ENCODE measurements at places on chromosomes 12 and 14.

- DNase-seq, result no peak
These were observed 76.4 kb downstream of the PAPOLA start for GRCh38 chr14:96578619-96579018.

DNA sequence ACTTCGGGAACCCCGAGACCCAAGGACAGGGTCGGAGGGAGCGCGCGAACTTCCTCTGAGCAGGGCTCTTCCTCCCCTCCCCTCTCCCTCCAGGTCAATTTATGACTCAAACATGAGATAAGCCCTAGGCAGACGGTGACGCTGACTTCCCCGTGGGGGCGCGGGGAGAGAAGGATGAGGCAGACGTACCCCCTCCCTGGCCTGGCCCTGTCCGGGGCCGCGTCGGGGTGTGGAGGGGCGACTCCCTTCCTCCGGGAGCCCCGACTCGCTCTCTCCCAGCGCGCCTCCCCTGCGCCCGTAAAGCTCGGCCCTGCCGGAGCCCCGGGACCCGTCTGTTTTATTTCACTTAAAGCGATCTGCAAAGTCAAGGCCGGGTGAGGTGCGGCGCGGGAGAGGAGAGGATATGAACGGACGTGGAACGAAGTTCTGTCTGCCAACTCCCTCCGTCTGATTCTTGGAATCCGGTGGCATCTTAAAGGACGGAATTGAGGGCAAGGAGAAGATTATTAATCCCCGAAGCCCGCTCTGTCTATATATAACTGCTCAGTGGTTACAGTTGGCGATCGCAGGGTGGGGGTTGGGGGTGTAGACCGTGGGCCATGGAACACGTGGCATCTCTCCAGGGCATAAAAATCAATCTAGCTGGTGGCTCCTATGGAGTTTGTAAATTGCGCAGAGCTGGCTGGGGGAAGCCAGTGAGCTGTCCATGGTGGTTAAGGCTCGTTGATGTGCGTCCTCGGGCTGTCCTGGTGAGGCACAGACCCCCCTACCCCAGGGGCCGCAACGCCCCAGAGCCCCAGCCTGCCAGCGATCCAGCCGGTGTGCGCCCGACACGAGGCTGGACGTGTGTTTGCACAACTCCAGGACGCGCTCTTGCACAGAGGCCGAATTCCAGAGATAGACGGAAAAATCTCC is 2.9 kb upstream of the PTHLH start:
- DNase-seq, result peak; percentile 9

- no peak for DNase-seq
These were observed 622.4 kb upstream of the TBX3 start for GRCh38 chr12:115306380-115306779.

GRCh38 chr12:107405436-107405835 is 280.2 kb upstream of the PWP1 start:
- DNase-seq, result no peak

DNA sequence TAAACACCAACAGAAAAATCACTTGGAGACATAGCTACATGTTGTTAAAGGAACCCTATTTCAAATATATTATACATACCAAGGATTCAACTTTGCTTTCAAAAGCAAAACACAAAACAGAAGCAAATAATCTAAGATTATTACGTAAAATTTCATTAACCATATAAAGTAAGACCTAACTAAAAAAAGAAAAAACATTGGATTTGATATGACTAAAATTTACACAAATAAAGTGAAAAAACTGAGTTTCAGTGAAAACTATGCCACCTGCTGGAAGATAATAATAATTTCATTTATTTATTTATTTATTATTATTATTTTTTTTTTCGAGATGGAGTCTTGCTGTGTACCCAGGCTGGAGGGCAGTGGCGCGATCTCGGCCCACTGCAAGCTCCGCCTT is 45.2 kb downstream of the WDHD1 start:
- DNase-seq, result no peak

GRCh38 chr12:53289891-53290290 is 5.5 kb upstream of the PFDN5 start:
- DNase-seq, result no peak

- no peak for DNase-seq
These were observed 108.2 kb downstream of the STXBP6 start for GRCh38 chr14:24941719-24942118.

- no peak for DNase-seq
These were observed 389.3 kb upstream of the USP15 start for GRCh38 chr12:61870658-61871484.

DNA sequence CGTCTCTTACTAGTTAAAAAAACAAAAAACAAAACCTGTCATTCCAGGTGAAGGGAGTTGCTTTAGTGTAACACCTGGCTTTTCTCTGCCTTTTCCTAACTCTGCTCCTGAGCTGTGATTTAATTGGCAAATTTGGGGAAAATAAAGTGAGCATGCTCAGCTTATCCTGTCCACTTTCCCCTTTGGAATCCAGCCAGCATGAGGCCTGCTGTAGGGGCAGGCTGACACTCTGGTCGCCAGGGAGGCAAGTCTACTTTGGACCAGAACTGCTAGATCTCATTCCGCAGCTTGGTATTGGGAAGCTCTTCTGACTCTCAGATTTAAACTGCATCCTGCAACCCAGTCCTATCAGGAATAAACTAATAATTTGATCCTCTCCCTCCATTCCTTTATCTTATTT is 30.1 kb downstream of the CDKN1B start:
- no peak for DNase-seq

DNA sequence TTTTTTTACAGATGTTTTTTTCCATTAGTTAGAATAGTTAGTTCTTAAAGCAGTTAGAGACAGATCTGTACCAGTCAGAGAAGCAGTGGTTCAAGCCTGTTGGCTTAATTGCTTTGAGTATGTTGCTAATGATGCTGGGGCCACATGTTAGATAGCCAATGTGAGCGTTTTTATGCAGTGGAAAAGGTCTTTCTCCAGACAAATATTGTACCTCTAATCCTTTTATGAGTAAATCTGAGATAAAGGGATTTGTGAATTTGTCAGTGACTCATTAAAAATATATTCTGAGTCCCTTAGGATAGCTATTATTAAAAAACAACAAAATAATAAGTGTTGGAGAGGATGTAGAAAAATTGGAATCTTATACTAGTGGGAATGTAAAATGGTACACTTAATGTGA is 154.2 kb downstream of the MSRB3 start:
- no peak for DNase-seq

DNA sequence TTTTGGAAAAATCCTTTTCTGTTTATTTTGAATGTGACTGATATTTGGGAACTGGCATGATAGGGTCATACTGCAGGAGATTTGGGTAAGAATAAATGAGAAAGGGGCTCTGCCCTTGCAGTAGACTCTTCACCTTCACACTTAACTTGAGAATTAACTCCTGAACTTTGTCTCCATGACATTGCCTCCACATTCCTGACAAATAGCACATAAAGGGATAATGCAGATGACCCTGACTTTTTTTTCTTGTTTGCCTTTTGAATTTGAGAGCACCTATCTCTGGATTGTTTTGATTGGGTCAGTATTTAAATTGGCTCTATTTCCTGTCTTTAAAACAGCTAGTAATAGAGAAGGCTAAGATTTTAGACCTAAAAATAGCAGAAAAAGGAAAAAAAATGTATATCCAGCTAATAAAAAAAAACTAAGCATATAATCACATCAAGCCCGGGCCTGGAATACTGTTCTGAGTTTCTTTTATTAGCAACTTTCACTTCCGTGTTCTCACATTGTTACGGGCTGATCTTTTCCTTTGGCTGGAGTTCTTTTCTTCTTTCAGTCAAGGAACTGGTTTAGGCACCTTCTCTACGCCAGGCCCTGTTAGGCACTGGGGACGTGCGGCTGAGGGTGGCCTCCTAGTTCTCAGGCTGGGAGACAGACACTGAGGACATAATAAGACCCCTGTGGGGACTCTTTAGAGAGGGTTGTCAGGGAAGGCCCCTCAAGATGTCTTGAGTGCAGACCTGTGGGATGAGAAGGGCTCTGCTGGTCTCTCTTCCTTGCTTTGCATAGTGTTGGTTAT is 53.1 kb upstream of the GNPNAT1 start:
- DNase-seq, result no peak

- DNase-seq, result no peak
These were observed 448.9 kb upstream of the TBX3 start for GRCh38 chr12:115132905-115133304.

DNA sequence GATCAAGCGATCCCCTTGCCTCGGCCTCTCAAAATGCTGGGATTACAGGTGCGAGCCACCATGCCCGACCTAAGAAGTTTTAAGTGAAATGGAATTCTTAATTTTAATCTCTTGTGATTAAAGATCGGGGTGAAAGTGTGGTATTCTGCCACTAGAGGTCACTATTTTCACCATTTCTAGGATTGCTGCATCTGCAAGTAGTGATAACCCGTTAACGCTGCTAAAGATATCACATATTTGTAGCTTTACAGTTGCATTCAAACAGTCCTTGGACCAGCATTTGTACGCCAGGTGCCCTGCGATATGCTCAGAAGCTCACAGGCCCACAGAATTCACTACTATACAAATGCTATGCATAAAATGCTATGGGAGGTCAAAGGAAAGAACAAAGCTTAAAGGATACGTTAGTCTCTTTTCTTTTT is 19.3 kb downstream of the CCDC62 start:
- peak; percentile 18 for DNase-seq

- DNase-seq, result no peak
These were observed 10.7 kb downstream of the TEDC1 start for GRCh38 chr14:105501504-105502291.

DNA sequence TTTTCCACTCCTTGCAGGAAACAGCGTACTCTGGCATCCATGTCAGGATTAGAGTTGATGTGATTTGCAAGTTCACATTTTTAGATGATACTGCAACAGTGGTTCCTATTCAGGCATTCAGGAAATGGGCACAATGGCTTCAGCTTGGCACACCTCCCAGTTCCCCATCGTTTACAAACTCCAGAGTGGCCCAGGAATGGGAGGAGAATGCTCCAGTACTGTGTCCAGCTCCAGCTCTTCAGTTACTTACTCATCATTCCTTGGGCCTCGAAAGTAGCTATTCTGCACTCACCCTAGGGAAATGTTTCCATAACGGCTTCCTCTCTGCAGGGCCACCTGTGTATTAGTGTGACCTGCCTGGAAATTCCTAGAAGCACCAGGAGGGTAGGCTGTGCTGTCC is 239.7 kb upstream of the RGS6 start:
- no peak for DNase-seq

DNA sequence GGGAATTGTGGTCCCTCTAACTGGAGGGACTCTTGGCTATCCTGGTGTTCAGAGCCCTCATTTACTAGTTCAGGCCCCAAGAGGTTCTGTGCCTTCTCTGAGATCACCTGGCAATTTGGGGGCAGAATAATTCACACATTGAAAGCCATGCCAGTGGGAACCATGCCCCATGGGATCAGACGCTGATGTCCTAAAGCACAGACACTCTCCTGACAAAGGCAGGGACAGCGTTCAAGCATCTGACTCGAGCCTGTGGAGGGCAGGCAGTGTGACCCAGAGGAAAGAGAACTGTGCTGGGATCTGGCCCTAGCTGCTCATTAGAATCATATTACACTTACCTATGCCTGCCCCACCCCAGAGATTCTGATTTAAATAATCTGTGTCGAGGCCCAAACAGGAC is 2.4 kb upstream of the ASB2 start:
- no peak for DNase-seq

DNA sequence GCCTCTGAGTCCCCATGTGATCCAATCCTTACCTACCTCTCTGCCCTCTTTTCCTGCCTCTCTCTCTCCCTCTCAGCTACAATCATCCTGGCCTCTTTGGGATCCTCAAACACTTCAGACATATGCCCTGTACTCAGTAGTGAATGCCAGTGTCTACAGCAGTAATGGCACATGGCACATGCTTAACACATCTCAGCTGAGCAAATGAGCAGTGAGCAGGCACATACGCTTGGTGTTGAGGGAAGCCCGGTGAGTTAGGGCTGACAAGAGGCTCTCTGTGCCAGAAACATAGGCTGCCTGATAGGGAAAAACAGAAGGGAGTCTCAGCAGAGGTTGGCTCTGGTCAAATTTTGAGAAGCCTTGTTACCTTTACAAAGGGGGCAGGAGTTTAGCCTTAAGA is 409.1 kb downstream of the TMEM132D start:
- DNase-seq, result no peak

- DNase-seq, result no peak
These were observed 126.8 kb upstream of the CPM start for GRCh38 chr12:69059465-69060457.

- DNase-seq, result no peak
These were observed 10.7 kb upstream of the SLC6A13 start for GRCh38 chr12:273382-273781.

GRCh38 chr12:47080725-47081502 is 1.2 kb upstream of the AMIGO2 start:
- DNase-seq, result no peak

DNA sequence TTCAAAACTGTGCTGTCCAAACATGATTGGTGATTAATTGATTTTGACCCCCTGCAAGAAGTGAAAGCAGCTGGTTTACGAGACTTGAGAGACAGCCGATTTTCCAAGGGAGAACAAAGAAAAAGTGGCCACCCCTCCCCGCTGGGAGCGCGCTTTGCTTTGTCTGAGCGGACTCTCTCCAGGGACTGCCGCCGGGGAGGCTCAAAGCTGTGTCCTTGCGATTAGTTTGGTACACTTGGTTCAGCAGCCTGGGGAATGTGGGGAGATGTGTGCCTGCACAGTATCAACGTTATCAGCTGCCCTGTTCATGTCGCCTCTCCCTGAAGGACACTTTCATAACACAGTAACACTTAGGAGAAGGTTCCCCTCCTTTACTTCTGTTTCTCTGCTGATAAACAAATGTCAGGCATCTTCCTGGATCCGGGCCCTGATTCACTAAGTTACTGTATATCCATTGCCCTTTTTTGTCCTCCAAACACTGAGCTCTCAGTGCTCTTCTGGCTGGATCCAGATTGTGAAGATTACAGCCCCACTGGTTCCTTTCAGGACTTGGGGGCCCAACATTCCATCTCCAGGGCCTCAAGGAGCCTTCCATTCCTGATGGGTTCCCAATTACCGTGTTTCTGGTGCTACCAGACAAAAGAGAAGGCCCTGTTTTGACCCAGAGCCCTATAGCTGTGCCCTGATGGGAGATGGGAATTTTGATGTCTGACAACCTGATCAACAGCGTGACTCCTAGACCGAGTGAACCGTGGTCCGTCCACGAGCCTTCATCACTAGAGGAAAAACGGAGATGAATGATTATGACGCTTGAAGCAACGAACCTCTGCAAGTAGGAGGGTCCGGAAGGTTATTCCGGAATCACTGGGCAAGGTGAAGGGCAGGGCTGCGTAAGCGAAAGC is 31.7 kb upstream of the TUBA1C start:
- DNase-seq, result peak; percentile 80

DNA sequence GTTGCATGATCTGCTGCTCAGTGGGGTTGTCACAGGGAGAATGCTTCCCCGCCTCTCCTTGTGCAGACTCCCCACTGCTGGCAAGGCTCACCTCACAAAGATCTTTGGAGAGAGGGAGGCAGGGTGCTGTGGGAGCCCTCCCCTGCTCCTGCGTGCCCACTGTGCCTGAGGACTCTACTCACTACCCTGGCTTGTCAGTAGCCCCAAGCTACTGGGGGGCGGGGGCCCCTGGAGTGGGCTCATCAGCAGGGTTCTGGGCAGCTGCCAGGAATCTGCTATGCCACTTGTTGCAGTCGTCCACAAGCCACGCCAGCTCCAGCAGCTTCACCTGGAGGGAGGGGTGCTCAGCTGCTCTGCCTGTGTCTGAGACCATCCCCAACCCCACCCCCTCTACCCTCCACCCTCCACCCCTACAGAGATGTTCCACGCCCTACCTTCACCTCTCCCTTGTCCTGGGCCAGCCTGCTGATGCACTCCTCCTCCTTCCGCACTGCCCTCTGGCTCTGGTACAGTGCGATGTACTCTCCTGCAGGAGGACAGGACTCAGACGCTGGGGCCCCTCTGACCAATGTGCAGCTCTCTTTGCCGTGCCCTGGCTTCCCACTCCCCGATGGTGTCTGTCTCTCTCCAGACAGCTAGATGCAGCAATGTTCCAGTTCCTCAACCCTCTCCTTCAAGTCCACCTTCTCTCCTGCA is 14.2 kb upstream of the BLTP3B start:
- no peak for DNase-seq

Measured in WERI-Rb-1 (cell line).